Heart left ventricle (tissue), 16 donors: ENCODE measurements at places on chromosomes 13 and 19. TPM values are rescaled to one million over a fixed set of nuclear protein-coding genes. Genes with fewer than 3 reads are reported as not detected.

DNA sequence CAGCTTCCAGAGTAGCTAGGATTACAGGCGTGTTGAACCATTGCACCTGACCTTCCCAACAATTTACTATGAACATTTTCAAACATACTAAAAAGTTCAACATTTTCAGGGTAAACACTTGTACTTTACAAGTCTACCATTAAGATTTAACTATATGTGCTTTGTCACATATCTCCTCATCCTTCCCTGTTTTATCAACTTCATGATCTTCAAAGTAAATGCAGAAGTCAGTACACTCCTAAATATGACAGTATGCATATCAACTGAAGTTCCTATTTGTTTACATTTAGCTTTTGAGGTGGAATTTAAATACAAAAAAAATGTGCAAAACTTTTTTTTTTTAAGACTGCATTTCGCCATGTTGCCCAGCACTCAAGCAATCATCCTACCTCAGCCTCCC lies 18.5 kb downstream of the LNX2 start:
- DNase-seq = no peak
- H3K36me3 ChIP-seq = no peaks in the 10 kb centered on the region
- no peaks in the 10 kb centered on the region for H3K27me3 ChIP-seq

- H3K27ac ChIP-seq = no peak overlapping the region
- no peaks in the 10 kb centered on the region for H3K4me1 ChIP-seq
- no peaks in the 10 kb centered on the region for H3K27me3 ChIP-seq
- H3K36me3 ChIP-seq = peaks cover 13% of the 10 kb centered on the region
- no peak for DNase-seq
- no peak overlapping the region for H3K4me3 ChIP-seq
Measured at GRCh38 chr19:38918526-38918925, 6.5 kb upstream of the CCER2 start.

GRCh38 chr19:21595185-21595584 lies 89.8 kb downstream of the ZNF429 start:
- H3K27me3 ChIP-seq = no peaks in the 10 kb centered on the region
- H3K36me3 ChIP-seq = no peaks in the 10 kb centered on the region
- H3K4me3 ChIP-seq = no peak overlapping the region
- H3K4me1 ChIP-seq = no peaks in the 10 kb centered on the region

- H3K27me3 ChIP-seq = no peaks in the 10 kb centered on the region
- DNase-seq = no peak
- H3K4me1 ChIP-seq = peaks cover 38% of the 10 kb centered on the region
- H3K4me3 ChIP-seq = no peak overlapping the region
Measured at GRCh38 chr13:44930963-44931623, 58.2 kb downstream of the NUFIP1 start.

- H3K27ac ChIP-seq = no peak overlapping the region
- no peaks in the 10 kb centered on the region for H3K4me1 ChIP-seq
- peaks cover 10% of the 10 kb centered on the region for H3K27me3 ChIP-seq
- H3K4me3 ChIP-seq = no peak overlapping the region
Measured at GRCh38 chr19:29622166-29623070, 16.3 kb downstream of the POP4 start.

- H3K4me3 ChIP-seq = no peak overlapping the region
- no peaks in the 10 kb centered on the region for H3K36me3 ChIP-seq
Measured at GRCh38 chr19:51071095-51071405, 6.2 kb upstream of the KLK13 start.

DNA sequence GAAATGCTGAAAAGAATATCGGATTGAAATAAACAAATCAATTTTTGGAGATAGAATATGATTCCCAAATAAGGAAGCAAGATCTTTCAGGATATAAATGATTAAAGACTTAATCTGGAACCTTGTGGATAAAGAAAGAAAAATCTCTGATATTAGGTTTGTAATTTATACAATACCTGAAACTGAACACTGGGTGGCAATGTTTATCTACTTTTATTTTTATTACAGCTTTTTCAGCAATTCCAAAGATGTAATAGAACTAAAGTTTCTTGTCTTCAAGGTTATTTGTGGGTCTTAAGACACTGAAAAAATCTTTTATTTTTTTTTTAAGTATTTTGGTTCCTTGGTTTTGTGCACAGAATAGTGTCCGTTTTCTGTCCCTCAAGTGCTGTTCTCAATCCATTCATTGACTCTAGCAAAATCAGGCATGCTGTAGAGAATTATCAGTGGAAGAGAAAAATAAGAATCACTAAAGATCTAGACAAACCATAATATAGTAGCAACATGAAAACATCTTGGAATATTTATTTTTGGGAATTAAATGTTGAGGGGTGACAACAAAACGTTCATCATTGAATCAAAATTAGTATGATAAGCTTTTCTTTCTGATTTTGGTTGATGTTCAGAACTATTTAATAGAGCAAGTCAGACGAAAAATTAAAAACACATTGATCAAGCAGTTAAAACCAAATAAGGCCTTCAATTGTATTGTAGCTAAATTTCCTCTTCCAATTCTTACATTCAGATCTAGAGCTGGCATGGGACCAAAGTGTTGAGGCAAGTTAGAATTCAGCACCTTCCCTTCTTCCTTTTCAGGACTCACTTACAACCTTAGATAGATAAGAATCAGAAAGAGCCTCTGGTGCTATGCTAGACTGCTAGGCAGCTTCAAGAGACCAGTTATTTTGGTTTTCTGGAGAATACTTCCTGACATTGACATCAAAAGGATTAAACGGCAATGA lies 704.4 kb upstream of the PCDH20 start:
- H3K27ac ChIP-seq = no peak overlapping the region
- H3K4me3 ChIP-seq = no peak overlapping the region
- no peak for DNase-seq
- H3K4me1 ChIP-seq = no peaks in the 10 kb centered on the region
- H3K36me3 ChIP-seq = no peaks in the 10 kb centered on the region

GRCh38 chr19:5635427-5635826 lies 12.5 kb downstream of the SAFB start:
- H3K27me3 ChIP-seq = no peaks in the 10 kb centered on the region
- no peak overlapping the region for H3K4me3 ChIP-seq
- no peak for DNase-seq
- H3K4me1 ChIP-seq = peaks cover 4% of the 10 kb centered on the region
- H3K36me3 ChIP-seq = no peaks in the 10 kb centered on the region

DNA sequence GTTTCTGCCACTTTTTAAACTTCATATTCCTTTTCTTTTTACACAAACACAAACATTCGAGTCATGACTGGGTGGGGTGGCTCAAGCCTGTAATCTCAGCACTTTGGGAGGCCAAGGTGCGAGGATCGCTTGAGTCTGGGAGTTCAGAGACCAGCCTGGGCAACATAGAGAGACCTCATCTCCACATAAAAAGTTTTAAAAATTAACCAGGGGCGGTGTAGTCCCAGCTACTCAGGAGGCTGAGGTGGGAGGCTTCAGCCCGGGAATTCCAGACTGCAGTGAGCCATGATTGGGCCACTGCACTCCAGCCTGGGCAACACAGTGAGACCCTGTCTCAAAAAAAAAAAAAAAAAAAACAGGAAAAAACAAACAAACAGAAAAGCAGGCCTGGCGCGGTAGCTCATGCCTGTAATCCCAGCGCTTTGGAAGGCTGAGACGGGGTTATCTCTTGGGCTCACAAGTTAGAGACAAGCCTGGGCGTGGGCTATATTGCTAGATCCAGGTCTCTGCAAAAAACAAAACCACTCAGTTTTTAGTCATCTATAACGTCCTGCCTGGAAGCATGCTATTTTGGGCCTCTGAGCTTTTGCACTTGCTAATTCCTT lies 583 bp upstream of the BAX start:
- peaks cover 5% of the 10 kb centered on the region for H3K4me1 ChIP-seq
- no peak for DNase-seq
- H3K27ac ChIP-seq = peak overlapping the region; percentile 95
- no peaks in the 10 kb centered on the region for H3K27me3 ChIP-seq
- peak overlapping the region; percentile 93 for H3K4me3 ChIP-seq

GRCh38 chr19:54502518-54503048 lies at the start of gene LAIR2:
LAIR2 (plus strand) TSS chr19:54502831; CDS start chr19:54502919, 88 bp downstream.
- H3K4me1 ChIP-seq = no peaks in the 10 kb centered on the region
- H3K4me3 ChIP-seq = no peak within 1 kb of the TSS
- H3K27me3 ChIP-seq = no peaks in the 10 kb centered on the region
- no peak within 1 kb of the TSS for H3K27ac ChIP-seq
- DNase-seq = no peak
- H3K36me3 ChIP-seq = no peaks in the 10 kb centered on the region

The TINCR gene
- 0.17 TPM for total RNA-seq

The ZNF486 gene
- 2.0 TPM for total RNA-seq
